MG63 (cell line): ENCODE measurements at places on chromosomes 1 and 21. TPM values are rescaled to one million over a fixed set of nuclear protein-coding genes. Genes with fewer than 3 reads are reported as not detected.

Gene ARMH1
- not detected in 2 replicates for total RNA-seq

Gene EFHD2
- total RNA-seq: 69.5 and 92.0 TPM in 2 replicates

Gene SPATA45
- total RNA-seq: not detected in 2 replicates

Gene USH2A
- total RNA-seq: 0.16 TPM in 1 of 2 replicates, not detected in the other

Gene PKP1
- not detected in 2 replicates for total RNA-seq

Gene KCNK1
- 0.52 and 0.53 TPM in 2 replicates for total RNA-seq

Gene C1orf185
- total RNA-seq: not detected in 2 replicates

Gene PLA2G2D
- total RNA-seq: not detected in 2 replicates

Gene AQP10
- not detected in 2 replicates for total RNA-seq

Gene IL19
- not detected in 2 replicates for total RNA-seq

Gene GPR25
- not detected in 2 replicates for total RNA-seq

Gene TTC24
- total RNA-seq: not detected in 2 replicates

Gene RHEX
- not detected in 2 replicates for total RNA-seq

Gene MARK1
- not detected in 2 replicates for total RNA-seq

GRCh38 chr1:230174471-230175162 lies 107.6 kb downstream of the GALNT2 start:
- DNase-seq: no peak

- DNase-seq: no peak
Observed at GRCh38 chr1:150511551-150511950, 3.6 kb downstream of the ECM1 start.

DNA sequence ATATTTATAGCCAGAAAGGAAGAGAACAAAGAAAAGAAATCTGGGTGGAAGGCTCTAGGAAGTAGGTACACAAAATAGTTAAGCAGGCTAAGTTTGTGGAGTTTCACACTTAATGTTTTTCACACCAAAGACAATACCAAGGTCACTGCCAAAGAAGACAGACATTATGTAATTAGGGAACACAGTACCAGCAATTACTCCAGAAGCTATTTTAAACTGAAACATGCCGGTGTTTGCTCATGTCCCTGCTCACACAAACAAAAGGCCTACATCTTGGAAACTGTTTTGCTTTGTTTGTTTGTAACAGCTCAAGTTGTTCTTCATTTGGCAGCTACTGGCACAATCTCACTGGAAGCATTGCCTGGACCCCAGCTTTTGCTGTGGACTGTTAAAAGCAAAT lies 88.5 kb upstream of the DAB1 start:
- no peak for DNase-seq

- no peak for DNase-seq
Observed at GRCh38 chr1:229137271-229137670, 133.6 kb upstream of the RAB4A start.

DNA sequence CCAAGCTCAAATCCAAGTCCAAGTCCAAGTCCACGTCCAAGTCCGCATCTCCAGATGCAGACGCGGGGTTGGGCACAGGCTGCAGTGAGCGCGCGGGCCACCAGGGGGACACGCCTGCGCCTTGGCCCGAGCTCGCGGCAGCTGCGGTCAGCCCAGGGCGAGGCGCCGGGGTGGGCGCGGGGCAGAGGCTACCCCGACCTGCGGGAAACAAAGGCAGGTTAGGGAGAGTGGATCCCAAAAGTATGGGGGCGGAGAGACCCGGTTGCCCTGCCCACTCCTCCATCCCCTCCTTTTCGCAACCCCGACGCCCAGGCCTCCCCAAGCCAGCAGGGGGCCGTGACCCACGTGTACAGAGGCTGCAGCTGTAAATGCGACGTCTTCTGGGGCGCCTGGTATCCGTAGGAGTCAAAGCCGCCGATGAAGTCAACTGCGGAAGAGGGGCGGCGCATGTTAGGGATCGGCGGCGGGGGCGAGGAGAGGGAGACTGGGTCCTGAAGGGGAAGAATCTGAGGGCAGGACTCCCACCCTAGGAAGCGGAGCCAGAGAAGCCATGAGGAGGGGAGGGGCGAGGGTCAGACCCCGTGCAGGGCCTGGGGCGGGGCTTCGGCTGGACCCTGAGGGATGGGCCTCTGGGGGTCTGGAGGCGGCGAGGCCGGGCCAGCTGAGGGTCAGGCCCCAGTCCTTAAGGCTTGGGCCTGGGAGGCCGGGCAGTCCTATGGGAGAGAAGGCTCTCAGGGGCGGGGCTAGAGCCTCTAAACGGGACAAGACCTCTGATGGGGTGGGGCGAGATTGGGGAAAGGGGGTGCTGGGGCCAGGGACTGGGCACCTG lies 58.0 kb downstream of the NKAIN1 start:
- DNase-seq: peak; percentile 45

GRCh38 chr1:50724626-50725286 lies 235.3 kb downstream of the FAF1 start:
- no peak for DNase-seq

GRCh38 chr1:112515311-112516009 lies 6.7 kb downstream of the WNT2B start:
- peak; percentile 92 for DNase-seq

DNA sequence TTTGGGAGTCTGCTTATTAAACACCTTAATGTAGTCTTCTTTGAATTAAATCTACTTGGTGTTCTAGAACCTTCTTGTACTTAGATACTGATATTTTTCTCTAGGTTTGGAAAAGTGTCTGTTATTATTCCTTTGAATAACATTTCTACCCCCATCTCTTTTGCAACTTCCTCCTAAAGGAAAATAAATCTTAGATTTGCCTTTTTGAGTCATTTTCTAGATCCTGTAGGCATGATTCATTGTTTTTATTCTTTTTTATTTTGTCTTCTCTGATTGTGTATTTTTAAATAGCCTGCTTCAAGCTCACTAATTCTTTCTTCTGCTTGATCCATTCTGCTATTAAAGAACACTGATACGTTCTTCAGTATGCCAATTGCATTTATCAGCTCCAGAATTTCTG lies 155.9 kb upstream of the NEGR1 start:
- DNase-seq: no peak

DNA sequence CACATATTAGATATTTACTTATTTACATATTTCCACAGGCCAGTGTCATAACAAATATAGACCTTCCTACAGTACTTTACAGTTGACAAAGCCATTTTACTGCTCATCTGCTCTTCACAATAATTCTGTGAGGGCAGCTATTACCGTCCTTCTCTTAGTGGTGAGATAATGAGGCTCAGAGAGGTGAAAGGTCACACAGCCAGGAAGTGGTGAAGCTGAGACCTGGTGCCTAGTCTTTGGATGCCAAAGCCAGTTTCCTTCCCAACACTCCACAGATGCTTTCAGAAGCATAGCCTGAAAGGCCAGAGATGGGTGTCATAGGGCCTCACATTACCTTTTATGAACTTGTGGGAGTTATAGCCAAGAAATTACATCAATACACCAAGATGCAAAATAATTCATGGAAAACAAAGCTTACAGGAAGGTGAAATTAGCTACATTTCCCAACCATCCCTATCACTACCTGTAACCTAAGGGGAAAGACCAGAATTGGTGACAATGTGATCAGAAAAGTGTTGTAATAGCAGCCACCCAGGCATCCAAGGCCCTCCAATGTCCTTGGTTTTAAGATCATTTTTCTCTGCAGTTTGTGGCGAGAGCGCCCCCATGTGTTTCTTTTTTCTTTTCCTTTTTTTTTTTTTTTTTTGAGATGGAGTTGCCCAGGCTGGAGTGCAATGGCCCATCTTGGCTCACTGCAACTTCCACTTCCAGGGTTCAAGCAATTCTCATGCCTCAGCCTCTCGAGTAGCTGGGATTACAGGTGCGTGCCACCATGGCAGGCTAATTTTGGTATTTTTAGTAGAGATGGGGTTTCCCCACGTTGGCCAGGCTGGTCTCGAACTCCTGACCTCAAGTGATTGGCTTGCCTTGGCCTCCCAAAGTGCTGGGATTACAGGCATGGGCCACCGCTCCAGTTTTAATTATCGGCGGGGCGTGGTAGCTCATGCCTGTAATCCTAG lies 26.5 kb upstream of the RPL11 start:
- no peak for DNase-seq

DNA sequence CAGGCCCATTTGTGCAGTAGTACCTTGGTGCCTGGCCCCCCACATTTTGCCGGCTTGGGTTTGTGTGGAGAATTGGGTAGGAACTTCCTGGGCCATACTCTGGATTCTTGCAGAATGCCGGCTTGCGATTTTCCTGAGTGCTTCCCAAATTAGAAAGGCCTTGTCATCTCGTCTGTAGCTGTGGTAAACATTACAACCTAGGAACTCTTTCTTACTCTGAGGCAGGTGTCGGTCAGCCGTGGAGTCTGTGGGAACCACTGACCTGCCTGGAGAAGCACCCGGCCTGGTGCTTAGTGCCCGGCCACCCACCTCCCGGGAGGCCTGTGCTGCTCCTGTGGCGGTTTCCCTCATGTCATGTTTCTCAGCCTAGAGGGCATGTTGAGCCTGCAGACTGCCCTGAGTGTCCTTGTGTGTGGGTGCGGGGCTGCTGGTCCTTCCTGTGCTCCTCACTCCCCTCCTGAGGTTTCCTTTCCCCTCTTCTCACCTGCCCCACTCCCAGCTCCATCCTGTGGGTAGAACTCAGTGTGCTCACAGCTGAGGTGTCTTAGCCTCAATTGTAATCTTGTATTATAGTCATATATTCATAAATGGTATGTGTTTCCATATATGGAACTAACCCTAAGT lies 64.7 kb downstream of the S100B start:
- DNase-seq: no peak

GRCh38 chr1:202213361-202214088 lies 19.9 kb downstream of the LGR6 start:
- no peak for DNase-seq

GRCh38 chr1:221793439-221794078 lies 51.7 kb upstream of the DUSP10 start:
- DNase-seq: no peak

DNA sequence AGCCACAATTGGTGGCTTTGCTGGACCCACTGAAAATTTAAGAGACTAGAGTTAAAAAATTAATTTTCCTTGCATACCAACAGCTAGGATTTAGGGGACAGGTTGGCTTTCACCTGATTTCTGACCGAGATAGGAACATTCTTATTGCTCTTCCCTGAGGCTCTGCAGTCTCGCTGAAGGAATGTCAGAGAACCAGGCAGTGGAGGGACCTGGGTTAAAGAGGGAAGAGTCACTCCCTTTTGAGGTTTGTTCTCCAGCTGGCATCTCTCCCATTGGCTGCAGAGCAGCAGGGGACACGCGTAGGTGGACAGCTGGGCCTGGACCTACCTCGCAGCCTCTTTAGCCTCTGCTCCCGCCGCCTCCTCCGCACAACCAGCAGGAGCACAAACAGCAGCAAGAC lies 207.5 kb downstream of the PCP4 start:
- no peak for DNase-seq

DNA sequence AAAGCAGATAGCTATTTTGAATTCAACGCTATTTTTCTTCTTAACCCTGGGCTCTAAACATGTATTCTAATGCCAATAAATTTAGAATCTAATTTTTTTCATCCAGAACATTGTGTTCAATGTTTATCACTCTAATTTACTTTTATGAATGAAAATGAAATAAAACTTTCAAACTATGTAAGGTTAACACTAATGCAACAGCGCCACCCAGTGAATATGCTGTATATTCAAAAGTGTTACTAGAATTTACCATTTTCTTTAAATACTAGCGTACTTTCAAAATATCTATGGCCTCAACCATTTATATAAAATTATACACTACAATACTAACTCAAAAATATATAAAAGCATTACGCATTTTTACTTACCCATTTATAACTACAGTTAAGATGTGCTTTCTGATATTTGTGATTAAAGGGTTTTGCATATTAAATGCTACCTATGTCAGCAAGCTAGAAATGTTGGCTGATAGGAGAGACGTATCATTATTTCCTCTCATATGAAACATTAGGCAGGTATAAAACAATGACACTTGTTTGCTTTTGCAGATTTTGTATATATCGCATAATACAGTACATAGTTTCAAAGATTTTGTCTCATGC lies 5.9 kb upstream of the NUF2 start:
- no peak for DNase-seq

- no peak for DNase-seq
Observed at GRCh38 chr21:40445349-40445921, 401.5 kb downstream of the DSCAM start.

GRCh38 chr1:110440877-110441276 lies 10.1 kb upstream of the PROK1 start:
- DNase-seq: peak; percentile 26

- DNase-seq: no peak
Observed at GRCh38 chr1:80594013-80594412, 1206.7 kb upstream of the ADGRL2 start.

DNA sequence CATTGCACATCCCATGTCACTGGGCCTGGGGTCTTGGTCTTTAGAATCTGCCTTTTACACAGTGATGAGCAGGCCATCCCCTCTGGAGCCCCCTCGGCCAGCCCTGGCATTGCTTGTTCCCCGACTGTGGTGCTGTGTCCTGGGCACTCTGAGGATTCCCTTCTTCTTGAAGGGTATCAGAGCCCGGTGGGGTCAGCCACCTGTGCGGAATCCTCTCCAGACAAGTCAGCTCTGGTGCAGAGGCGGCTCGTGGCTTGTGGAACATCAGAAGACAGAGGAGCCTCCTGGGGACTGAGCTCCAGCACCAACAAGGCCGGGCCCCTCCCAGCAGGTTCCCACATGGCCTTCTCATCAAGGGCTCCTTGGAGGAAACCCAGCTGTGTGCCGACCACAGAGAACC lies 57.9 kb upstream of the AJAP1 start:
- DNase-seq: no peak

- DNase-seq: no peak
Observed at GRCh38 chr1:6858596-6858995, 73.3 kb downstream of the CAMTA1 start.

GRCh38 chr1:183585038-183585437 lies 5.2 kb downstream of the NCF2 start:
- no peak for DNase-seq

- DNase-seq: peak; percentile 18
Observed at GRCh38 chr1:44220001-44220751, 6.9 kb downstream of the DMAP1 start.

DNA sequence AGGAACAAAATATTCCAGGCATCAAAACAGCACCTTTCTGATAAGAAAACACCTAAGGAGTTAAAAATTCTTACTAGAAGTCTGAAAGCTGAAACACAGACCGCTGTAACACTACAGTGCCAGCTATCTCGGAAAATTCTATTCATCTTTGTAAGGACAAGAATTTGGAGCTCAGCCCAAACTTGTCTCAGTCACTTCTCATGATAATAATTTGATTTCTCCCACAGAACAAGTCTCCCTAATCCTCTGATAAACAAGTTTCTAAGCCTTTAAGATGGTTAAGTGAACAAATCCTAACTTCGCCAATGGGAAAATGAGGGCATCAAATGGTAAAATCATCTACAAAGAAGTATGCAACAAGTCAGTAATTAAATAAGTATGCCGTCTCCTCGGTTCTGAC lies 59.9 kb downstream of the SIPA1L2 start:
- no peak for DNase-seq

DNA sequence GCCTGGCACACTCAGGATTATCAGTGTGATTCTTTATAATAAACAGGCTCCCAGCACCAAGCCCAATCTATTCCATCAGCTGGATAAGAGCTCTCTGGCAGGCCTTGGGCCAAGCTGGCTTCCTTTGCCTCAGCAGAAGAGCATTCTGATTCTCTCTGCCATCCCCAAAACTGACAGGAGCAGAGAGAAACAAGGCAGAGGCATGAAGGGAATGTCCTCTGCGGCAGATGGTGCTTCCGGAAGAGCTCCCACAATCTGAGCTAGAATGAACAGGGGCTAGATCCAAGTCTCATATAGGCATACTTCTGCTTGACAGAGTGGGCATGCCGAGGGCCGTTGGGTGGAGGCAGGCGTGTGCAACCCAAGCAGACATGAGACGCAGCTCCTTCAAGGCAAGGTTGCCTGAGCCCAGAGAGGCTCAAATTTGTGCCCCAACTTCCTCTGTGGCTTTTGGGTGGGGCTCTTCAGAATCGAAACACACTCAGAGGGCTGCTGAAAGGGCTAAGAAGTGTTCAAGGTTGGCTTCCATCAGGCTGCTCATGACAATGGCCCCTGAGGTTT lies 4.0 kb downstream of the CAPN2 start:
- DNase-seq: no peak
